AG09319 (cell line): ENCODE measurements at places on chromosomes 12 and 14.
A peak's percentile ranks its signal among the peaks of the same experiment; 100 is the strongest.

- no peak for DNase-seq
These were observed 24.2 kb upstream of the LRRC9 start for GRCh38 chr14:59895721-59896120.

- no peak for DNase-seq
These were observed 11.9 kb downstream of the PTGDR start for GRCh38 chr14:52279408-52279807.

- DNase-seq: no peak
These were observed 276.8 kb upstream of the TMPO start for GRCh38 chr12:98238515-98239130.

DNA sequence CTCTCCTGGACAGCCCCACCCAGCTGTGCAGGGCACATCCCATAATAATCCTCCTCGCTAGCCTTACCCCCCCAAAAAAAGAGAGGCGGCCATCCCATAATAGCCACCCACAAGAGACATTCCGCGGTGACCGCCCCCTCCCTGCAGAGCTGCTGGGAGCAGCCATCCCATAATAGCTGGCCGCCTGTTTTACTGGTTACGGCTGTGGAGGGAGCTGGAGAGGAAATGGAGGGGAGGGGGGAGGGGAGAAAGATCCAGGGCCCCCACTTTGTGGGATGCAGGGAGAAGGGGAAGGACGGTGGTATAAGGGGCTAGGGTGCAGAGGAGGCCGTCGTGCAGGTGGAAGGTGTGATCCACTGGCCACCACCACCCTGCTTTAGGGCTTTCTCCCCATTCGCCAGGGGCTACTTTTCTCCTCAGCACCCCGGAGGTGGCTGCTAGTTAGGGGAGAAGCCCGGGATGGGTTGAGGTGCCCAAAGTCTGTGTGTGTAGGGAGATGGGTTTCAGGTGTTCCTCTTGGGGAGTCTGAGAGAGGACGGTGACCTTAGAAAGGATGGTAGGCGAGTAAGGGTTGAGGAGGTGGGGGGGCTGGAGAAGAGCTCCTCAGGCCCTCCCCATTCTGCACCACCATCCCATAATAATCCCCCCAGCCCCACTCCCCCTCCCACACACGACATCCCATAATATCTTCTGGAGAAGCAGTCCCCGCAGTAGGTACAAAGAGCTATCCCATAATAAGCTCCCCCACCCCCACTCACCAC is 6.0 kb upstream of the CHD4 start:
- DNase-seq: no peak

- DNase-seq: no peak
These were observed 454.7 kb downstream of the NPAS3 start for GRCh38 chr14:33393231-33393894.

- DNase-seq: peak; percentile 63
These were observed 122.5 kb downstream of the PHLDA1 start for GRCh38 chr12:75908961-75909605.

DNA sequence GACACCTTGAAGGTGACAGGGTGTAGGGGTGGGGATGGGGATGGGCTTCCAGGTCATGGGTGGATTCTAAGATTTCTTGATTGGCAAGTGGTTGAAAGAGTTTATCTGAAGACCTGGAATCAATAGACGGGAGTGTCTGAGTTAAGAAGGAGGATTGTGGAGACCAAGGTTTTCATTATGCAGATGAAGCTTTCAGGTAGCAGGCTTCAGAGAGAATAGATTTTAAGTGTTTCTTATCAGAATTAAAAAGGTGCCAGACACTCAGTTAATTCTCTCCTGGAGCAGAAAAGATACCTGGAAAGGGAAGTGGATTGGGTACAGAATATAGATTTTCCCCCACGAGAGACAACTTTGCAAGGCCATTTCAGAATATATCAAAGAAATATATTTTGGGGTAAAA is 211.7 kb upstream of the PRICKLE1 start:
- no peak for DNase-seq

- DNase-seq: no peak
These were observed 499.3 kb downstream of the TMEM132D start for GRCh38 chr12:129404556-129404955.

- DNase-seq: no peak
These were observed 77.2 kb downstream of the BTG1 start for GRCh38 chr12:92068459-92068858.

GRCh38 chr14:68539241-68539737 is 253.6 kb downstream of the ZFP36L1 start:
- DNase-seq: no peak

DNA sequence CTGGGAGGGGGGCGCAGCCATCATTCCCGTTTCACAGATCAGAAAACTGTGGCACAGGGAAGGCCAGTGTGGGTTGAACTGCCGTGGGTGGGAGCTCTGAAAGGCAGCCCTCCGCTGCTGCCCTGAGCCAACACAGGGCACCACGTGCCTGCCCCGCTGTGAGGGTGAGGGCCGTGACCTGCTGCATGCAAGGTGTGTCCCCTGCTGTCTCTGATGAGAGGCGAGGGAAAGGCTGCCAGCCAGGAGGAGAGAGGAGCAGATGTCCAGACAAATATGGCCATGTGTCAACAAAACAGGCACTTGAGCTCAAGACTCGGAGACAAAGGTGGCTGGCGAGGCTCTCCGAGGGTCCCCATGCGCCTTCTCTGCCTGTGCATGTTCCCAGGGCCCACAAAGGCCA is 108.8 kb downstream of the RBM19 start:
- no peak for DNase-seq

DNA sequence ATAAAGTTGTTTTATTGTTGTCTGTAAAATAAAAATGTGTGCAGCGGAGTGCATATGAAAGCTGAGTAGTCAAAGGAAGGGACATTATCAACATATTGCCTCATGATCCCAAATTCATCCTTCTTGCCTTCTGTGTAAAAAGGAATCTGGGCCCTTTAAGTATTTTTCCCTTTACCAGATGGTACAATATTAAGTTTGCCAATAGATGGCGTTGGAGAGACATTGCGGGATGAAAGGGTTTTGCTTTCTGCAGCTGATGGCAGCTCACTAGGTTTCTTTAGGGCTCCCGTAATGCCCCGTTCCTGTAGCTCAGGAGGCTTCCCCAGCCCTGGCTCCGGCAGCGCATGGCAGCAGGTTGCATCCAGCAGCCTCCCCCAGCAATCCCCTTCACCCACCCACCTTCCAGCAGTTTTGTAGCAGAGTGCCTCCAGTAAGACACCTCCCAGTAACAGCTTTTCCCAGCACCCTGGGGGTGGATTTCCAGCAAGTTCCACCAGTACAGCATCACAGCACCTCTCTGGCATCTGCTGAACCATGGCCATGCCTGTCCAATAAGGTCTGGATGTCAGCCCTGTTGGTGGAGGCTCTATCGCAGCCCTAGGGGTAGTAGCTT is 354.4 kb downstream of the MED13L start:
- no peak for DNase-seq

- no peak for DNase-seq
These were observed 68.5 kb downstream of the RIN3 start for GRCh38 chr14:92581966-92582566.

DNA sequence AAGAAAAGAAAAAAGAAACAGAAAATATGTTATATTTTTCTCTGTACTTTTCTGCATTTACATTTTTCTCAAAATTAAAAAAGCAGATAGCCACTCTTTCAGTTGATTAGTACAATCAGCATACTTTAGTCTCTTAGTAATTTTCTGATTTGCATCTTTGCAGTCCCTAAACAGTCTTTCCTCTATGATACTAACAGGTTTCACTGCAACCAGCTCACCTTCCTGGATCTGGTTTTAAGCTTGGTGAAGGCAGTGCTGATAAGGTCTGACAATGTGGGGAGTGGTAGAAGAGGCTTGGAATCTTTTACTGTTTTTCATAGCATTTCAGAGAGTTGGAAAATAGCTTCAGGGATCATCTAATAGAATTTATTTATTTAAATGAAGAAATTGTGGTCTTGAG is 457.6 kb downstream of the ZFP36L1 start:
- no peak for DNase-seq

DNA sequence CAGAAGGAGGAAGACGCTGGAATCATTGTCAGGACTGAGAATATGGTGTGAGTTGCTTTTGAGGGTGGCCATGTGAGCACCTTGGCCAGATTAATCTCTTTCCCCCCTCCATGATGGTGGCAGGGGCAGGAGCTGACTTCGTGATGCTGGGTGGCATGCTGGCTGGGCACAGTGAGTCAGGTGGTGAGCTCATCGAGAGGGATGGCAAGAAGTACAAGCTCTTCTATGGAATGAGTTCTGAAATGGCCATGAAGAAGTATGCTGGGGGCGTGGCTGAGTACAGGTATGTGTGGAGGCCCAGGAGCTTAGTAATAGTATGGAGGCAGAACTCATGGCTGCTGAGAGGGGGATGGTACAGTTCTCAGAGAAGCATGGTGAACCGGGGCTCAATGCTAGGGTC is 4.3 kb downstream of the TINF2 start:
- no peak for DNase-seq

DNA sequence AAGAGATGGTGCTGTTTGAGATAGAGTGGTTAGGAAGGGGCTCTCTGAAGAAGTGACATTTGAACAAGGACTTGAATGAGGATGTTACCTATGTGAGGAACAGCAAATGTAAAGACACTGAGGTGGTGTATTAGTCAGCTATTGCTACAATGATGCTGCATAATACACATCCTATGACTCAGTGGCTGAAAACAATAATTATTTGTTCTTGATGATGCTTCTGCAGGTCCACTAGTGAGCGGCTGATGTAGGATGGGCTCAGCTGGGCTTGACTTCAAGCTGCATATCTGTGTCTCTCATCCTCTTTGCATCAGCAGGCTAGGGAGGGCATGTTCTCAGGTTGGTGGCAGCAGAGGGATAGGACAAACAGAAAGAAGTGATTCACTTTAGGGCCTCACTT is 21.4 kb upstream of the CLMN start:
- no peak for DNase-seq

DNA sequence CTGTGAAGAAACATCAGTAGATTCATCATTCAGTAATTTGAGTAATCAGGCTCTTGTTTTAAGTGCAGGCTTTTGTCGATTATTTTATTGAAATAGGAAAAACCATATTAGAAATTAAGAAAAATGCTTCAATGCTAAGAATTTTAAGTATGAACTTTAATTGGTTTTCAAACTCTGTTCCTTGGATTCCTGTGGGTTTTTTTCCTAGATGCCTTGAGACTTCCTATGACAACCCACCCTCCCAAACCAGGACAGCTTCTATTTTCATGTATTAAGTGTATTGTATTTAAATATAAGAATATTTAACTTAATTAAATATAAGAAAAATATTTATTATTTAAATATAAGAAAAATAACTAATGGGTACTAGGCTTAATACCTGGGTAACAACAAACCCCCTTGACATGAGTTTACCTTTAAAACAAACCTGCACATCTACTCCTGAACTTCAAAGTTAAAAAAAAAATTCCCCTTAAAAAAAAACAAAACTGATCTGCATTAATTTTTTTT is 3.0 kb downstream of the ARHGAP5 start:
- DNase-seq: no peak

GRCh38 chr12:774051-774614 is 21.8 kb downstream of the WNK1 start:
- DNase-seq: no peak

GRCh38 chr14:36515105-36515593 is 4.9 kb downstream of the NKX2-1 start:
- DNase-seq: no peak

GRCh38 chr12:62731055-62731820 is 203.7 kb downstream of the PPM1H start:
- no peak for DNase-seq

DNA sequence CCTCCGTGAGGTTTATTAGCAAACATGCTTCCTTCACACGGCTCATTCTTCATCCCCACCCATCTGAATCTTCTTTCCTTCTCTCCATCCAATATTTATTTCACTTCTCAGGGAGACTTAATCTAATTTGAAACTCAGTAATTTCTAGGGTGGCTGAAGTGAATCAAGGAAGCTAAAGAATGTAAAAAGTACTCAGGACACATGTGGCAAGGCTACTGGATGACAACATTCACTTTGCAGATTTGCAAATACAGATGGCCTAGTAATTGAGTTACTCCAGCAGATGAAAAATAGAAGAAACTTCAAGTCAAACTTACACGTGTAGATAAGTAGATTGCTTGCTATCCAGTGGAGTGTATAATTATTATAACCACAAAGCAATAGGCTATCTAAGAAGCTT is 15.4 kb upstream of the BEST3 start:
- no peak for DNase-seq

DNA sequence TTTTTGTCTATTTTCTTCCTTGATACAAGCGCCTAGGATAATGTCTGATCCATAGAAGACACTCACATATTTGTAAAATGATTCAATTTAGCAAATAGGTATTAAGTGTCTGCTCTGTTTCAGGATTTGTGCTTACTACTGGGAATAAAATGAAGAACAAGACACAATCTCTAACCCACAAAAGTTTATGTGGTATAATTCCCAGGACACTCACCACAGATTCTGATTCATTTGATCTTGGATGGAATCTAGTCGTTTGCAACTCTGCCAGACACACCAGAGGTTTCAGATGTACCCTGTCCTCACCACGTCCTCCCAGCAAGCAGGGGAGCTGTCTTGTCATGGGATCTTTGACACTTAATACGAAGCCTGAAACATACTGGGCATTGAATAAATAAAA is 208.3 kb downstream of the LRIG3 start:
- no peak for DNase-seq
